Psoas muscle (tissue), 8 donors: ENCODE measurements at places on chromosomes 1 and 21. TPM values are rescaled to one million over a fixed set of nuclear protein-coding genes. Genes with fewer than 3 reads are reported as not detected.
A peak's percentile ranks its signal among the peaks of the same experiment; 100 is the strongest.

GSTM5 gene
- 0.81 TPM for total RNA-seq

ADORA1 gene
- total RNA-seq = 1.2 TPM

NDC1 gene
- 5.7 TPM for total RNA-seq

- DNase-seq = peak; percentile 6
These were observed 14.3 kb upstream of the LRRC3 start for GRCh38 chr21:44441041-44441400.

DNA sequence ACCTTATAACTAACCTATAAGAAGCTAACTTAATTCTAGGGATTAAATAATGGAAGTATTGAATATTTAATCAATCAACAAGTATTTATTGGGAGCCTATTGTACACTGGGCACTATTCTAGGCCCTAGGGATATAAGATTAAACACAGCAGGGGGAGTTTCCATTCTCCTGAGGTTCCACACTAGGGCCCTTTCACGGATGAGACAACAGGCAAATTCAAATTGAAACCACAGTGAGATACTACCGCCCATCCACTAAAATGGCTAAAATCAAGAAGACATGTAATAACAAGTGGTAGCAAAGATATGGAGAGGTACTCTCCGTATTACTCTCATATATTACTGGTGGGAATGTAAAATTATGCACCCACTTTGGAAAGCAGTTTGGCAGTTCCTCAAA, 674.4 kb downstream of the KIF26B start:
- no peak for DNase-seq

DNA sequence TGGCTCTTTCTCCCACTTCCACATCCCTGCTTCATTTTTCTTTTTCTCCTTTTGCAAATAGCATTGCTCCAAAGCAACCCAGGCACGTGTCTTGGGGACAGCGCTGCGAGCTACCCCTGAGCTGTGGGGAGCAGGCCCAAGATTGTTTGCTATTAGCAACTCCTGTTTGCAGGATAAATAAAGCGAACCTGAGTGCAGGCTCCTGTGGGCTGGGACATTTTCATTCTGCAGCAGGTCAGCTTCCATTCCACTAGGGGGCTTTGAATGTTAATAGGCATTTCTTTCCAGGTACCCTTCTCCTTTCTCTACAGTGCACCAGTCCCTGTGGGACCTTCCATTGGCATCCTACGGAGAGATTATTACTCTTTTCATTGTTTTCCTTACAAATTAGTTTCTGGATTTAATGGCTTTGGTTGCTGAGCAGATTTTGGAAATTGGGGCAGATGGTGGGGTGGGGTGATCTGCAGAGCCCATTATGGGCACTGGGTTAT, 54.0 kb downstream of the OLFML3 start:
- no peak for DNase-seq

SMCP gene
- not detected for total RNA-seq

DNA sequence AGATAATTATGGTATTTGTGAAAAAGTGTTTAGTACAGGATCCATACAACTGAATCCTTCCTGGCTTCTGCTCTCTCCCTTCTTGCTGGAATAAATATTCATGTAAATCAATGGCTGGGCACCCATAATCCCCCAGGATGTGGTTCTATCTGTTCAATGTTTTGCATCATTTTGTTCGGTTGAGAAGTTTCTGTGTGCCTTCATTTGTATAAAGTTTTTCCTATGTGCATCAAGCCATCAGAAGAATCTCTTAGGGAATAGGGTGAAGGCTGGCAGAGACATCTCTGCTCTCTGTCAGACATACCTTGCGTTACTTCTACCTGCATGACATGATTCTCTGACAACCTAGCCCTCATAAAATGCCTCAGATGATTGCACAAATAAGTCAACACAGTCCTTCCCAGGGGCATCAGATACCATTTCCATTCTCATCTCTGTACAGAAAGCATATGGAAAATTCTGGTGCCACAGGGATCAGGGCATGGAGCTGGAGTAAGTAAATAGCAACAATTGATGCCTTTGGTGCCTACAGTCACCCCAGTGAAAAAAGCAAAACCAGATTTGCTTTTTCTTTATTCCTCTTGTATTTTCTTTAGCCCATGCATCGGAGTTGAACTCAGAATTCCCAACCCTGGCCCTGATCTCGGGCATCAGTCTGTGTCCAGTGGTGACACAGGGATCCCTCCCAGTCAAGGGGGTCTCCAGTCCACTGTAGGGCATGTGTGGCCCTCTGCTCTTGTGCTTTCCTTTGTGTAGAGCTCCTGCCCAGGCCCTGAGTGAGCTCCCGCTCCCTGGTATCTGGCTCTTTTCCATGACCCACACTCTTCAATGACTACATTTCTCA, 39.7 kb upstream of the ATP1A1 start:
- no peak for DNase-seq

- no peak for DNase-seq
These were observed 228.8 kb downstream of the COL11A1 start for GRCh38 chr1:102879439-102879993.

DNA sequence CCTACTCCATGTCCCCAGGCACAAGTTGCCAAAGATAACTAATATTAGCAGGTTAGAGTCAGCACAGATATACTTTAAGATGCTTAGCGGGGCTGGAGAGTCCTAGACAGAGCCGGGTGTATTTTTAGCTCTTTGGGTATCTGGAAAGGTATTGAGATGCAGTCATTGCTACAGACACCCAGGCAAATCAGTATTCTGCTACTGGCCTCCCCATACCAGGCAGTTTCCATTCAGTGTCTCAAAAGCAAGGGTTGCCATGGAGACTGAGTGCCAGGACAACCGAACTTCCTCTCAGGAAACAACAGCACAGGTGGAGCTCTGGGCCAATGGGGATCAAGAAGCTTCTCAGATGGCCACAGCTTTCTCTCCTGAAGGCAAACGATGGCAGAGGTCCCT, 45.3 kb downstream of the KCNC4 start:
- DNase-seq = no peak

RAB25 gene
- total RNA-seq = not detected

- DNase-seq = no peak
These were observed 24.1 kb downstream of the FAM163A start for GRCh38 chr1:179767177-179767581.

DNA sequence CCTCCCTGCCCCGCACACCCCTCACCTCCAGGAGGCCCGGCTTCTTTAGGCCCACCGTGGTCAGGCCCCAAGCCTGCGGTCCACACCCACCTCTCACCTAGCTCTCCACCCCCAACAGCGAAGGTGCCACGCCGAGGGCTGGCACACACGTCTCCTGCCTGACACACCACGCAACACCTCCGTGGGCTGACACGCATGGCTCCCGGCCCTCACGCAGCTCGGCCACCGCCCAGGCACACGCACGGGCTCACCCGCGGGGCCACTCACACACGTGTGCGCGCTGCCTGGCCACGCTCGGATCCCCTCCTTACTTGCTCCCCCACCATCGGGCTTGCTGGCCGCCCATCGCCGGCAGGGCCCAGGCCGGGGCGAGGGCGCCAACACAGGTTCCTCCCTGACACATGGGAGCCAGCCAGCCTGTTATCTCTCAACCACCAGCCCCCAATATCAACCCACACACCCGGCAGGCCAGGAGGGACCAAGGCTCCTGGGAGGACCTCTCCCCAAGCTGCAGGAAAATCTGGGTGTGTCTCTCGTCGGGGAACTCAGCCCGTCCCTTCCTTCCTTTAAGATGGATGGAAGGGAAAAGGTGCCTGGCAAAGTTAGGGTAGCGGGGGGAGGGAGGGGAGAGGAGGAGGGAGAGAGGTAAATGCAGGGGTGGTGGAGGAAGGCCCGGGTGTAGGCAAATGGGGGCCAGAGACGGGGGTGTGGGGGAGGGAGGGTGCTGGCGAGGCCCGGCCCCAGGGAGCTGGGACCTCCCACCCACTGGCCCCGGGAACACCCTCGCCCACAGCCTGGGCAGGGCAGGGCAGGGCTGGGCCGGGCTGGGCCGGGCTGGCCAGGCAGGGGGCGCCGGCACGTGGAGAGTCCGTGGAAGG, 546 bp downstream of the ELOVL1 start:
- peak; percentile 56 for DNase-seq

GRCh38 chr1:65457868-65458267, 37.4 kb downstream of the LEPR start:
- DNase-seq = no peak

- no peak for DNase-seq
These were observed 51.1 kb downstream of the GLUL start for GRCh38 chr1:182340233-182341058.

LCE3E gene
- not detected for total RNA-seq

HSD3B2 gene
- total RNA-seq = not detected

SH3BGR gene
- total RNA-seq = 167 TPM

DNA sequence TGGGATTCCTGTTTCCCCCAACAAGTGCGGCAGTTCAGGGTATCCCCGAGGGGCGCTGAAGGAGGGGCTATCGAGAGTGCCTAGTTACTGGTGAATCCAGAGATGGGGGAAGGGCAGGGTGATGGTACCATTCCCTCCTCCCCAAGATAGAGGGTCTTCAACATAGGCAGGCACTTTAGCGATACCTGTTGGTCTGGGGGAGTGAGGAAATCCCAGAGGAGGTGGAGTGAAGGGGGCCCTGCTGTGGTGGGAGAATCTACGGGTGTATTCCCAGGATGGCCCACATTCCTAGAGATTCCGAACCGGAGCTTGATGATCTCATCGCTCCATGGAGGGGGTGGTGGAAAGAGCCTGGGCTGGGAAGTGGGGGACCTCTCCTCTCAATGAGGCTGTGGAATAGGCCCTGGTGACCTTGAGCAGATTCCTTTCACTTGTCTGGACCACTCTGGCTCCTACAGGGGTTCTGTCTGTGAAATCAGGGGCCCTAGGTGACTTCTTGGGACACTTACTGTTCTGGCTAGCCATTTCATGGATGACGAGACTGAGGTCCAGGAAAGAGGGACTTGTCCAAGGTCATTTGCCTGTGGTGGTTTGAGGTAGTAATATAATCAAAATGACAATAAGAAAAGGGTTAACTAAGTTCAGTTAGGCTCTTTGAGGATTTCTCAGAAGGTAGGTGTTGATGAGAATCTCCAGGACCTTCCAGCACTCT, 52.7 kb upstream of the SYNC start:
- DNase-seq = no peak

GRCh38 chr1:17213782-17214148, 8.8 kb downstream of the PADI1 start:
- no peak for DNase-seq

DNA sequence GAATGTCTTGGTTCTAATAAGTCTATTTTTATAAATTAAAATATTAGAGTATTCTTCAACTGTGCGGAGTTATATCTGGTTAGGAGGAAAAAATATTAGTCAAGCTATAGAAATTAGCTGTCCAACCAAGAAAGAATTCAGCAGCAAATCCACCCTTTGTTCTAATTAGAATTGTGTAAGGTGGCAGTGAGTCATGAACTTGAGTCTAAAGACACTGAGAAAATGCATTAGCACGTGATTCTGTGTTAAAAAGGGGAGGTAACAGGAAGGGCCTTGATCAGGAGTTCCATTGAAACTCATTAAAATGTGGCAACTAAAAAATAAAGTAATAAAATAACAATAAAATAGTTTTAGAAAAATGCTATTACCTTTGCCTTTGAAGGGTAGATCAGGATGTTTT, 398.2 kb upstream of the RGS18 start:
- no peak for DNase-seq

PRDM16 gene
- 0.57 TPM for total RNA-seq

DNA sequence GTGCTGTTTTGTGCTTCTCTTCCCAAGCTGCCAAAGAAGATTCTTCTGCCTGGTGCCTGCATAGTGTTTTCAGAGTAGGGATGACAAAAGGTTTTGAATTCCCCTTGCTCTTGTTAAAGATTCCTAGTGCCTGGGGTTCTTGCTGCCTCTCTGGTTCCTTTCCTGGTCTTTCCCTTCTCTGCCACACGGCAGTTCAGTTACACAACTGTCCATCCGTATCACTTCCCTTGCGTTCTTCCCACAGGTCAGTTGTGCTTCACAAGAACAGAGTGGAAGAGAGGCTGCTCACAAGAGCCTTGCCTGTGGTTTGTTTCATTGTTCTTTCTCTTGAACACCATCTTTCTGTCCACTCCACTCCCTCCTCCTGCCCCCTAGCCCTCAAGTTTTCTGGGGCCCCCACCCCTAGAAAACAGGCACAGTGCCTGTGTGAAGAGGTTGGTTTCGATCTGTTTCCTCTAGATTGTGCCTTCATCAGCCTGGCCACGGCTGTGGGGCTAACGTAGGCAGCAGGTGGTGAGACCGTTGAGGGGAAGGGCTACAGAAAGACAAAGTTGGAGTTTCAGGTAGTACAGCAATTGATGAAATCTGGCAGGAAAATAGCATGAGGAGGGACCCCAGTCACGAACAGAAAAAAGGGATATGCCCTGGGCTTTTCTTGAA, 5.8 kb downstream of the VASH2 start:
- DNase-seq = no peak

- DNase-seq = peak; percentile 54
These were observed 4.9 kb downstream of the PTPN7 start for GRCh38 chr1:202155478-202156021.

CCDC30 gene
- 0.95 TPM for total RNA-seq

- DNase-seq = no peak
These were observed 19.1 kb downstream of the KCNQ4 start for GRCh38 chr1:40802742-40803113.

GRCh38 chr1:205429762-205430695, 8.2 kb upstream of the LEMD1 start:
- no peak for DNase-seq
